ENCODE measurements at places on chromosomes 2 and 18.
A peak's percentile ranks its signal among the peaks of the same experiment; 100 is the strongest.

GRCh38 chr2:196365923-196366322, 194.5 kb upstream of the STK17B start:
- DNase-seq: no peak

DNA sequence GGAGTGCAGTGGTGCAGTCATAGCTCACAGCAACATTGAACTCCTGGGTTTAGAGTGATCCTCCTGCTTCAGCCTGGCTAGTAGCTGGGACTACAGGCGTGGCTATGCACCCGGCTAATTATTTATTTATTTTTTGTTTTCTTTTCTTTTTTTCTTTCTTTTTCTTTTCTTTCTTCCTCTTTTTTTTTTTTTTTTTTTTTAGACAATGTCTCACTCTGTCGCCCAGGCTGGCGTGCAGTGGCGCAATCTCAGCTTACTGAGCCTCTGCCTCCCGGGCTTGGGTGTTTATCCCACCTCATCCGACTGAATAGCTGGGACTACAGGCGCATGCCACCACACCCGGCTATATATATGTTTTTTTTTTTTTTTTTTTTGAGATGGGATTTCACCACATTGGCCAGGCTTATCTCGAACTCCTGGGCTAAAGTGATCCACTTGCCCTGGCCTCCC, 1.4 kb upstream of the ANXA4 start:
- no peak for DNase-seq

- no peak for DNase-seq
These were observed 39.8 kb downstream of the TTR start for GRCh38 chr18:31631526-31631925.

- DNase-seq: peak; percentile 14
These were observed 392.4 kb downstream of the TNS1 start for GRCh38 chr2:217610401-217610814.

DNA sequence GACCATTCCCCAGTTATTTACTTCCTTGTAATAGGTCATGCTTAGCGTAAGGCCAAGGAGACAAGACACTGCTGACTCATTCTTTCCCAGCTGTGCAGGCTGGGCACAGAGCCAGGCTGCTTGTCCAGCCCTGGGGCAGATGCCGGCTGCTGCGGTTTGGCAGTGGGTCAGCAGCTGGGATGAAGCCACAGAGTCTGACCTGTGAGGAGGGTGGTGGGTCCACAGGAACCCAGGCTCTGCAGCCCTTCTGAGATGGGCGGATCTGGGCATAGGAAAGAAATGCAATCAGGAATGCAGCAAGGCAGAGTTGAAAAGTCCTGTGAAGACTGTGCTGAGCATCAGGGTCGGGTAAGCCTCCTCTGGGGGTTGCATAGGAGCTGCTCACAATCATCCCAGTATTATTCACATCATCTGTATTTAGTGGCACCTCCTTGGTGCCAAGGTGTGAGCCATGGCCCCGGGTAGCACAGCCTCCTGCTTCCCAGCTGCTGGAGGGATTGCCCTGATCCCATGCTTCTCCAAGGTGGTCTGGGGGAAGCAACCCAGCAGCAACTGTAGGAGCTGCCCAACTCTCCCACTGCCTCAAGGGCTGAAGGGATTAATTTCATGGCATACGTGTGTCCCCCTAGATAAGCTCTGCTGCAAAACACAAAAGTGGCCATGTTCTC, 139.0 kb downstream of the DDX1 start:
- no peak for DNase-seq

DNA sequence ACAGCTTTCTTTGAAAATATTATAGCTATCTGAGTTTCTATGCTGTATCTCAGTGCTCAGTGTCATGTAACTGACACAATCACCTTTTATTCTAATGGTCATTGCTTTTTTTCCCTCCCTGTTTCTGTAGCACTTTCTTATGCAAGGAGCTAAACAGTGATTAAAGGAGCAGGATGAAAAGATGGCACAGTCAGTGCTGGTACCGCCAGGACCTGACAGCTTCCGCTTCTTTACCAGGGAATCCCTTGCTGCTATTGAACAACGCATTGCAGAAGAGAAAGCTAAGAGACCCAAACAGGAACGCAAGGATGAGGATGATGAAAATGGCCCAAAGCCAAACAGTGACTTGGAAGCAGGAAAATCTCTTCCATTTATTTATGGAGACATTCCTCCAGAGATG, 56.4 kb downstream of the SCN2A start:
- DNase-seq: no peak

DNA sequence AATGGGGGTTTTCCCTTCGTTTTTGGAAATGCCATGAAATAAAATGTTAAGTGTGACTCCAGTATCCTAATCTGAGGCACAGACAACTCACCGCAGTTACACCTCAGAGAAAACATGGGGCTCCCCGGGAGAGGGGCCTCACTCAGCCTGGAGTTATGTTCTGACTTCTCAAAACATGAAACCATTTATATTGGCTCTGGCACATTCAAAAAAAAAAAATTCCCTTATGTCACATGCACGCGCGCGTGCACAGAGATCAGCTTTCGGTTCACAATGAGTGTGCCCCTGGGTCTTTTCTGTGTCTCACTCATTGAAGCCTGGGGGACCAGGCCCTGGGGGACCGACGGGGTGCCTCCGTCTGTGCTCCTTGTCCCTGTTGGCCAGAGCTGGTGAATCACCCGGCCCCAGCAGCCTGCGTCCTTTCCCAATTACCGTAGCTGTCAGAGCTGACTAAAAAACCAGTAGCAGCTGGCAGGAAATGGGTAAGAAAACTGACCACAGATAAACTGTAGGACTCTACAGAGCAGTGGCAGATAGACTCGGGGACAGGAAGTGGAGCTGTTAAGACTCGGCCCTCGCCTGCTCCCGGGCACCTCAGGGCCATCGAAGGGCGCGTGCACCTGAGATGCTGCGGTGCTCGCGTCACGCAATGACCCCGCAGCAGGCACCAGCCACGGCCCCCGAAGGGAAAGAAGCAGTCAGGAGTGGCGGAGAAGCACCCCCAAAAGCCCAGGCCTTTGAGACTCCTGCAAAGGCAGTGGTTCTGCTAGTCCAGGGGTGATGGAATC, 138.3 kb upstream of the ID2 start:
- DNase-seq: peak; percentile 76

DNA sequence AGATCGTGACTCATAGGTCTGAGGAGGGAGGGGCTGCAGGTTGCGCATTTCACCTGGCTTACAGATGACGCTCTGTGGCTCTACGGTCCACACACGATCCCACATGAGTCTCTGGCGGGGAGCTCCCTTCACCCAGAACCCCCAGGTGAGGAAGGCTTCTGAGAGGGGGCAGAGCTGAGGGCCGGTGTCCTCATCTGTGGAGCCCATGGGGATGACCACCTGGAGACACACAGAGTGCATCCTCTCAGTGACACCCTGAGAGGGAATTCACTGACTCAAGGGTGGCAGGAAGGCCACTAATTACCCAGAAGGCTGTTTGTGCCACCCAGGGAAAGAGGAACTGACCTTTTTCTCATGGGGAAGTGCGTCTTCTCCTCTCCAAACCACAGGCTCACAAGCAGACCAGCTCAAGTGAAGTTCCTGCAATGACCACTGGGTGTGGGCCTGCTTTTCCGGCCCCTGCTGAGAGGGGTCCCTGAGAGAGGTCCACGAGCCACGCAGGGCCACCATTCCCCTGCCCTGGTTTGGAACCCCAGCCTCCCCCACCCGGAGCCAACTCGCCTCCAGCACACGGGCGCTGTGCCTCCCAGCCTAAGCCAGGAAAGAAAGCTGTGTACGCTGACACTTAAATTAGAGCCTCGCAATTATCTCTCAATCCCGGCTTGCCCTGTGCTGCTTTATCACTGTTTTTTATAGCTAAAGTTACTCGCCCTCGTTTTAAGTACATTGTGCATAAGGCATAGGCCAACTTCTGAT, 114.1 kb downstream of the BCL11A start:
- DNase-seq: no peak

- no peak for DNase-seq
These were observed 379.6 kb downstream of the FBXO15 start for GRCh38 chr18:73768043-73768442.

DNA sequence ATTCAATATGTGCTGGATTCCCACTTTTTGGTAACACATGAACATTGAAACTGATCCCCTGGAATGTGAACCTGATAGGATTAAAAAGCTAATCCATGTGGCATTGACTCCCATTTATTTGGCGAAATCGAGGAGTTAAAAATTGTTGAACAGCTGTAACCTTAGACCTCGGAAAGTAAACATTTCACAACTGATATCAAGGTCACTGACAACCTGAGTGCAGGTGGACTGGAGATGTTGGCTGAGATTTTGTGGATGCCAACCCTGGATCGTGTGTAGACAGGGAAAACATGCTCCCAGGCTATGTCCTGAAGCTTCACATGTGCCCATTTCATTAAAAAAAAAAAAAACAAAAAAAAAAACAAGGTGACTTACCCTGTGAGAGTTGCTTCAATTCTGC, 204.8 kb downstream of the SETBP1 start:
- no peak for DNase-seq

DNA sequence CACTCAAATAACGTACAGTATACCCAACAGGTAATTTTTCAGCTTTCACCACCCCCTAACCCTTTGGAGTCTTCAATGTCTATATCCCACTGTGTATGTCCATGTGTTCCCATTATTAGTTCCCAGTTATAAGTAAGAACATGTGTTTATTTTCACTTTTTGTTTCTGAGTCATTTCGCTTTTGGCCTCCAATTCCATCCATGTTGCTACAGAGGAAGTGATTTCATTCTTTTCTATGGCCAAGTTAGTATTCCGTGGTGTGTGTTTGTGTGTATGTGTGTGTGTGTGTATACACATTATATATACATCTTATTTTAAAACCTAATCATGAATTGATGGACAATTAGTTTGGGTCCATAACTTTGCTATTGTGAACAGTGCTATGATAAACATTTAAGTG, 464.4 kb downstream of the CMPK2 start:
- DNase-seq: no peak

DNA sequence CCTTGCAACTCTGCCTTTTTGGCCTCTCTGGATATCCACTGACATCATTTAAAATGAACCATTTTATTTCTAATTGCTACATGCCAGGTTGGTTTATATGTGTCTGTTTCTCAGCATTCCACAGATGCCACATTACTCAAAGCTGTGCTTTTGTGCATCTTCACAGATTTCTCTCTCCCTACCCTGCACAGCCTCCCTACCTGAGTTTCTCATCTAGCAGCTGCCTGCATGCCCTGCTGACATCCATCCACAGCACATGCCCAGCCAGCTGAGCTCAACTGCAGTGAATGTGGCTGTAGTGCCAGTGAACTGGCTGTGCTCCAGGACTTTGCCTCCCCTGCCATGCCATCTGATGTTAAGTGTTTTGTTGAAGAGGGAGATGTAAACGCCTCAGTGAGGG, 44.5 kb downstream of the PKP4 start:
- no peak for DNase-seq

GRCh38 chr18:70072678-70073077, 125.0 kb upstream of the CD226 start:
- DNase-seq: no peak

- DNase-seq: no peak
These were observed 19.5 kb downstream of the LIPG start for GRCh38 chr18:49581371-49581770.

DNA sequence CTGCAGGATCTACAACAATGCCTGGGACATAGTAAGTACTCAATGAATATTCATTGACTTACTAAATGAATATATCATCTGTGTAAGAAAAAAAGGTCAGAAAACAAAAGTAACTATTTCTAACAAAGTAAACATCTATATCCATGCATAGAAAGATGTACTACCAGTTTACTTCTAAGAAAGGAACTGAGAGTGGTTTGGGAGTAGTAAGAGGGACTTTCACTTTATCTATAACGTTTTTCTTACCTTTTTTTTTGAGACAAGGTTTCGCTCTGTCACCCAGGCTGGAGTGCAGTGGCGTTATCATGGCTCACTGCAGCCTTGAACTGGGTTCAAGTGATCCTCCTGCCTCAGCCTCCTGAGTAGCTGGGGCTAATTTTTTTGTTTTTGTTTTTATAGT, 25.7 kb downstream of the DHX57 start:
- no peak for DNase-seq

DNA sequence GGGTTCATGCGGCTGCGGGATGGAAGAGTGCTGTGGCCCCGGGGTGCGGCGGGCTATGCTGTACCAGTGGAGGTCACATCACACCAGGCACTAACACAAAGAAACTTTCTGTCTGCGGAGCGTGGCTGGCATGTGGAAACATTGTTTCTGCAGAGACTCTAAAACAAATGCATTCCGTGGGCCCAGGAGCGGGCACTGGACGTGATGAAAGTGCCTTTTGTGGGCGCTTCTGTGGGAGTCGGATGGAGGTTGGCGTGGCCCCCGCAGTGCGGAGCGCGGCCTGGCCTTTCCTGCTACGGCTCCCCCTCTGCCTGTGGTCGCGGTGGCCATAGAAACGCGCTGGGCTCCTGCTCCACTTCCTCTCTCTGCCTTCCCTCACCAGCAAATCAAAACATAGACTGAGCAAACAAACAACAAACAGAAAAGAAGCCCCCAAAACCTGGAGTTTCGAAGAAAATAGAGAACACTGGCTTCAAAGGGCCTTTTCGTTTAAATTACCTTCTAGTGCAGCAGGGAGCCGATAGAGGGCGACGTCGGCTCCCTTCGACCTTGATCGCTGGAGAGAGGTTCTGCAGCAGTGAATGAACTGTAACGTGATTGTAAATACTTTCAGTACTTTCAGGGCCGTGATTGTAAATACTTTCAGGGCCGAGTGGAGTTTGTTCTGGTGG, 51.4 kb downstream of the KIF5C start:
- no peak for DNase-seq

DNA sequence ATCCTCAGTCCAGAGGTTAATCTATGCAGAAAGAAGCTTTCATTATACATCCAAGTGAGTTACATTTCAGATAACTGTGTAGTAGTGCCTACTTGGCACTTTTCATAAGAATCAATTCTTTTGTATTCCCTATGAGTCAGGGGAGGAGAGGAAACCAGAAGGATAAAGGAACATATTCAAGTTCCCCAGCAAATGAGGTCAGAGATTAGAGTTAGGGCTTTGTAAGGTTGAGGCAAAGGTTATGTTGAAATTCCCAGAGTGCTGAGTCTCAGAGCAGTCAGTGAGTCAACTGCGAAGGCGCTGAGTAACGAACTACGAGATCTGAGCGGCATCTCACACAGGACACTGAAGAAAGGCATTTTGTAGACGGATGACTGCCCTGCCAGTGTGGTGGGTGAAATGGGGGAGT, 25.1 kb upstream of the ME2 start:
- no peak for DNase-seq

- no peak for DNase-seq
These were observed 110.7 kb downstream of the ZEB2 start for GRCh38 chr2:144409241-144409640.
